Iris pigment epithelial cell (primary cell): ENCODE measurements at places on chromosomes 11 and 22.
A peak's percentile ranks its signal among the peaks of the same experiment; 100 is the strongest.

DNA sequence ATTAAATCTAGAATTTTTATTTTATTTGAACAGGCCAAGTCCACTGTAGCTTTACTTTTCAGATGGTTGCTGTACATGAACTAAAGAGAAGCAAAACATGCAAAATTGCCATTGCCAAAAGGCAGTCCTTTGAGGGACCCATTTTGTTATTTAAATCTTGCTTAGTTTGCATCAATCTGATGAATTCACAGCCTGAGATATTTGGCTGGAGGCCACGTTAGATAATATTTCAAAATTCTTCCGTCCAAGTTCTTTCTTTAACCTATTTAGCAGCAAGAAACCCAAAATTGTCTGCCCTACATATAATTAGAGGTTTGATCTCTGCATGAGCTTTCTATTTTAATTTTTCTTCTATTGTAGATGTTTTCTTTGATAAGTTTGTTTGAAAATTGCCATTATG lies 1706.9 kb upstream of the RAG2 start:
- DNase-seq, result no peak

DNA sequence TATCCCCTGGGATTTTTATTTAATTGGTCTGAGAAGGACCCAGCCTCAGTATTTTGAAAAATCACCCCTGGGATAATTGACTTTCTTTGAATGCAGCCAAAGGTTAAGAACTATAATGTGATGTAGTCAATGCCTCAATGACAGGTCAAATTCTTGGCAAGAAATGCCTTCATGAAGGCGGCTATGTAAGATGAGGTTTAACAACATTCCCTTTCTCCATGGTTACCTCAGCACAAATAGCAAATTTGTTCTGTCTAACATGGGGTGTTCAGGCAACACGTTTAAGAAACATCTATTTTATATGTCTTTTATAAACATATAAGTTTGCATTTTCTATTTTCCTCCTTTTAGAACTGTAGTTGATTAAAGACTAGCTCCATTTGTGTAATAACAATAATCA lies 5.3 kb downstream of the SLN start:
- DNase-seq, result peak; percentile 44

GRCh38 chr11:73107597-73107996 lies 34.5 kb downstream of the FCHSD2 start:
- no peak for DNase-seq

- peak; percentile 55 for DNase-seq
These were observed 44.1 kb downstream of the DCUN1D5 start for GRCh38 chr11:103047837-103048236.

- no peak for DNase-seq
These were observed 413.7 kb downstream of the TMEM135 start for GRCh38 chr11:87451395-87451794.

DNA sequence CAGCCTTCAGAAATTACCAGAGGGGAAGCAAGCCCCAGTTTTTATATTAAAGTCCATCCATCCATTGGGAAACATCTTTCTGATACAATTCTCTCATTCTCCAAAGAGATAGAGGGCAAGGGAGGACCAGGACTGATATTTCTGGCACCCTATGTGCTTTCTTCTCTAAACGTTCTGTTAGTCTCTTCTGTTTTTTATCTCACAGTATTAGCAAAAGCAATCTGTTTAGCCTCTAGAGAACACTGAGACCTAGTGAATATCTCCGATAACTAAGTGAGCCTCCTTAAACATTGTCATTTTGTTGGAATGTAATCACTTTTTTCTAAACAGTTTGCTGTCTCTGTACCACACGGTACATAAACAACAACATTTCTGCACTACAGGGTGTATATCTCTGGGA lies 464.6 kb downstream of the JRKL start:
- DNase-seq, result no peak
